ENCODE measurements at places on chromosomes 13 and 19. TPM values are rescaled to one million over a fixed set of nuclear protein-coding genes. Genes with fewer than 3 reads are reported as not detected.

The UHRF1 gene
- 8.3 TPM for total RNA-seq

The ZNF540 gene
- total RNA-seq, result 22.0 TPM

The APOC1 gene
- 5.3 TPM for total RNA-seq

The PNMA8A gene
- 58.5 TPM for total RNA-seq

The FGF22 gene
- 0.62 TPM for total RNA-seq

All from occipital lobe (tissue), 3 donors.